ENCODE measurements at places on chromosomes 4 and X. TPM values are rescaled to one million over a fixed set of nuclear protein-coding genes. Genes with fewer than 3 reads are reported as not detected.

ARHGAP6 gene
- 0.55 TPM for total RNA-seq

TMPRSS11F gene
- not detected for total RNA-seq

- no peak overlapping the region for H3K4me3 ChIP-seq
- no peak overlapping the region for H3K27ac ChIP-seq
- H3K4me1 ChIP-seq: peaks cover 8% of the 10 kb centered on the region
- DNase-seq: no peak
- no peaks in the 10 kb centered on the region for H3K27me3 ChIP-seq
These were observed 76.1 kb upstream of the LIMCH1 start for GRCh38 chr4:41461780-41462307.

GRCh38 chr4:84384801-84385200, 114.3 kb downstream of the NKX6-1 start:
- H3K27ac ChIP-seq: no peak overlapping the region
- peaks cover 53% of the 10 kb centered on the region for H3K27me3 ChIP-seq
- H3K36me3 ChIP-seq: no peaks in the 10 kb centered on the region

- no peak for DNase-seq
- H3K36me3 ChIP-seq: no peaks in the 10 kb centered on the region
- no peaks in the 10 kb centered on the region for H3K4me1 ChIP-seq
- H3K27ac ChIP-seq: no peak overlapping the region
These were observed 609.9 kb upstream of the CPEB2 start for GRCh38 chr4:14392378-14392777.

DNA sequence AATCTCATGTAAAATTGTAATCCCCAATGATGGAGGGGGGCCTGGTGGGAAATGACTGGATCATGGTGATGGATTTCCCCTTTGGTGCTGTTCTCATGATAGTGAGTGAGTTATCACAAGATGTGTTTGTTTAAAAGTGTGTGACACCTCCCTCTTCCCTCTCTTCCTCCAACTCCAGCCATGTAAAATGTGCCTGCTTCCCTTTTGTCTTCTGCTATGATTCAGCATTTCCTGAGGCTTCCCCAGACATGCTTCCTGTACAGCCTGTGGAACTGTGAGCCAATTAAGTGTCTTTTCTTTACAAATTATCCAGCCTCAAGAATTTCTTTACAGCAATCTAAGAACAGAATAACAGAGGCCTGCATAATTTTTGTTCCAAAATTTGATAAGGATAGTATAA, 85.2 kb downstream of the ANAPC10 start:
- no peak for DNase-seq
- no peak overlapping the region for H3K27ac ChIP-seq
- no peak overlapping the region for H3K4me3 ChIP-seq
- H3K36me3 ChIP-seq: peaks cover 13% of the 10 kb centered on the region

DNA sequence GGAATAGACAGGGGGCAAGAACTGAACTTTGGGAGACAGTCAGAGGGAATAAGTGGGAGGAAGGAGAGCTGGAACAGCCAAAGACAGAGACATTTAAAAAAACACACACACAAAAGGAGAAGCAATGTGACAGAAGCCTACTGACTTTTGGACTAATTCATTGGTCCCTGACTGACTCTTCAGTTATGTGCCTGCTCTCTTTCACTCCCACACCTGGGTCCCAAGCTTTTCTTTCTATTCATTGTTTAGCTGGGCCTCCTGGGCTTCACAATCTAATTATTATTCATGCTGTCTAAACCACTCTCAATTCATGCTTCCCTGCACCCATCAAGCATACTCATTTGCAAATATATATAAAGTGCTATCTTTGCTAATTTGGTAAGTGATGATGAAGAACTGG, 139.2 kb upstream of the IRS4 start:
- H3K4me1 ChIP-seq: peaks cover 16% of the 10 kb centered on the region
- H3K27me3 ChIP-seq: no peaks in the 10 kb centered on the region
- peaks cover 24% of the 10 kb centered on the region for H3K36me3 ChIP-seq
- no peak for DNase-seq
- no peak overlapping the region for H3K4me3 ChIP-seq

GRCh38 chr4:73245955-73246354, 12.6 kb downstream of the ANKRD17 start:
- peaks cover 39% of the 10 kb centered on the region for H3K4me1 ChIP-seq
- H3K4me3 ChIP-seq: no peak overlapping the region
- DNase-seq: no peak
- H3K36me3 ChIP-seq: peaks cover 3% of the 10 kb centered on the region
- H3K27ac ChIP-seq: peak overlapping the region; percentile 70

DNA sequence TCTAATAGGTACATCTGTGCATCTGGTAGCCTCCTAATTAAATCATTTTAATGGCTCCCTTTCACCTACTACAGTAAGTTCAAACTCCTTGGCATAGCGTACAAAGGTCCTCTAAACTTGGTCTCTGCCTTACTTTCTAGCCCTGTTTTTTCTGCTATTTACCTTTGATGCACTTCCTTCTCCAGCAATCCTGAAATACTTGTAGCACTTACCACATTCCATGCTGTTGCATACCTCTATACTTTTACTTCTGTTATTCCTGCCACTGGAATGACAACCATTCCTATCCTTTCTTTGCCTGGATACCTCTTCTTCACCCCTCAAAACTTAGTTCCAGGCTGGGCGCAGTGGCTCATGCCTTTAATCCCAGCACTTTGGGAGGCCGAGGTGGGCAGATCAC, 56.6 kb upstream of the LHFPL1 start:
- H3K27ac ChIP-seq: no peak overlapping the region
- H3K36me3 ChIP-seq: no peaks in the 10 kb centered on the region
- peaks cover 55% of the 10 kb centered on the region for H3K4me1 ChIP-seq
- peaks cover 39% of the 10 kb centered on the region for H3K27me3 ChIP-seq

DNA sequence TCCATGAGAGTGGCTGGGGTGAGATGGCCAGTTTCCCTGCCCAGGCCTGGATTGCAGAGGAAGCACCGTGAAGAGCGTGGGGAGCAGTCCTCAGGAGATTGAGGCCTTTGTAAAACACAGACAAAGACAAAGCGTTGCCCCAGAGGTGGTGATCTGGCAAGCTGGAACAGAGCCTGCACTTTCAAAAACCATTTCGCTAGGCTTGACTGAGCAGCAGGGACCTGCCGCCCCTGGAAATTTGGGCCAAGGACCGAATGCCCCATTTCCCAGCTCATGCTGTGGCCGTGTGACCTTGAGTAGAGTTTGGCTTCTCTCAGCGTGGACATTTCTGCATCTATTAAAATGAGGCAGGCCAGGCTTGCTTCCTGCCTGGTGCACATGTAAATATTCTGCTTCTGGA, 381.4 kb downstream of the BCOR start:
- no peak overlapping the region for H3K4me3 ChIP-seq
- H3K27me3 ChIP-seq: no peaks in the 10 kb centered on the region
- no peaks in the 10 kb centered on the region for H3K36me3 ChIP-seq
- DNase-seq: no peak
- peaks cover 7% of the 10 kb centered on the region for H3K4me1 ChIP-seq

- no peaks in the 10 kb centered on the region for H3K27me3 ChIP-seq
- H3K4me3 ChIP-seq: no peak overlapping the region
- no peaks in the 10 kb centered on the region for H3K36me3 ChIP-seq
- H3K27ac ChIP-seq: peak overlapping the region; percentile 57
- peaks cover 3% of the 10 kb centered on the region for H3K4me1 ChIP-seq
- DNase-seq: no peak
These were observed 13.8 kb downstream of the SH3BP2 start for GRCh38 chr4:2806390-2807355.

- DNase-seq: no peak
- no peak overlapping the region for H3K27ac ChIP-seq
- peaks cover 8% of the 10 kb centered on the region for H3K4me1 ChIP-seq
These were observed 37.5 kb downstream of the ARHGAP10 start for GRCh38 chr4:147769386-147769785.

DNA sequence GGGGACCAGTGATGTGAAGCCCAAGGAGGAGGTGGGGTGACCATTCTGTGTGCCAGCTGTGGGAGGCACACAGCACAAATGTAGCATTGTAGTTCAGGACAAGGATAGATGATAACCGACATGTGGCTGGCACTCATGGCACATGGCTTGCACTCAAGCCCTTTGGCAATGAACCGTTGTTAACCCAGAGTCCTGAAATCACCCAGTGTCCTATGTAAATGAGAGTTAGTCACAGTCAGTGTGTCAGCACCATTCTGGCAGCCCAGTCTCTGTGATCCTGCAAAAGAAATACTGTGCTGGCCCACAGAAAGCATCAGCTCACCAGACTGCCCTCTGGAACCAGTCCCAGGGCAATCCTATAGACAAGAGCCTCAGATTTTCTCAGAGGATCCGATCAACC, 339.3 kb downstream of the MID1IP1 start:
- DNase-seq: no peak
- H3K36me3 ChIP-seq: 0 out of 2 replicates have a peak, but pooled peaks cover 2% of the 10 kb centered on the region
- 0 out of 2 replicates have a peak, but pooled peaks cover 3% of the 10 kb centered on the region for H3K27me3 ChIP-seq
- no peak overlapping the region for H3K4me3 ChIP-seq
- H3K27ac ChIP-seq: no peak overlapping the region
- no peaks in the 10 kb centered on the region for H3K4me1 ChIP-seq

DNA sequence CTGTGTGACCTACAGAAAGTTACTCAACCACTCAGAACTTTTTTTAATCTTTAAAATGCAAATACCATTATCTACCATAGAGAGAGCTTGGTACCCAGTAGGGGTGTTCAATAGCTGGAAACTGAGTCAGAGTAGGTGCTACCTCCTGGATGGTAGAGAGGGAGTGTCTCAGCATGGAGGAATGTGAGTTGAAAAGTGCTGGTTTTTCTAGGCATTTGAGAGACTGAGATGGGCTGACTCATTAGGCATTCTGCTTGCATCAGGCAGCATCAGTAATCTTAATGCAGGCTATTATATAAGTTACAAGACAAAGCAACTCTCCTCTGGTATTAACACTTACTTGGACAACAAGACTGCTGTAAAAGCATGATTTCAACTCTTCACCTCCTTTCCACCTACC, 70.9 kb upstream of the ARHGEF9 start:
- H3K4me1 ChIP-seq: peaks cover 8% of the 10 kb centered on the region
- H3K4me3 ChIP-seq: no peak overlapping the region
- no peaks in the 10 kb centered on the region for H3K27me3 ChIP-seq
- H3K27ac ChIP-seq: no peak overlapping the region
- H3K36me3 ChIP-seq: no peaks in the 10 kb centered on the region

DNA sequence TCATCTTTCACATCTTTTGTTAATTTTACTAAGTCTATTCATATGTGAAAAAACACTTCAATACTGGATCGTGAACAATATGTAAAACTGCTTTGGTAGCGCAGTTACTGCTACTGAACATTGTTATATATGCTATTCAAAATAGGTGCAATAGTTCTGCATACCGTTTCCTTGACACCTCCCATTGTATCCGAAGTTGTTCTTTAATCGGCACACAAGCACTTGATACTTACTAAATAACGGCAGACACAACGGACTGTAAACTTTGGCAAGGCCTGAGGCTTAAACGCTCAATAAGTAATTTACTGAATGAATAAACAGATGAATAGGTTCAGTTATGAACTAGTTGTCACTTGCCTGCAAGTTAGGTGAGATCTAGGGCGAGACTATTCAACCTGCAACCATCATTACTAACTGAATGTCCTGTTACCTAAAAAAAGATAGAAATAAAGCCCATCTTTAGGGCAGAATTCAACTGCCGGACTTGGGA, 620 bp downstream of the ANAPC10 start:
- H3K4me1 ChIP-seq: peaks cover 15% of the 10 kb centered on the region
- H3K4me3 ChIP-seq: peak overlapping the region; percentile 96
- peaks cover 27% of the 10 kb centered on the region for H3K36me3 ChIP-seq
- no peaks in the 10 kb centered on the region for H3K27me3 ChIP-seq

DNA sequence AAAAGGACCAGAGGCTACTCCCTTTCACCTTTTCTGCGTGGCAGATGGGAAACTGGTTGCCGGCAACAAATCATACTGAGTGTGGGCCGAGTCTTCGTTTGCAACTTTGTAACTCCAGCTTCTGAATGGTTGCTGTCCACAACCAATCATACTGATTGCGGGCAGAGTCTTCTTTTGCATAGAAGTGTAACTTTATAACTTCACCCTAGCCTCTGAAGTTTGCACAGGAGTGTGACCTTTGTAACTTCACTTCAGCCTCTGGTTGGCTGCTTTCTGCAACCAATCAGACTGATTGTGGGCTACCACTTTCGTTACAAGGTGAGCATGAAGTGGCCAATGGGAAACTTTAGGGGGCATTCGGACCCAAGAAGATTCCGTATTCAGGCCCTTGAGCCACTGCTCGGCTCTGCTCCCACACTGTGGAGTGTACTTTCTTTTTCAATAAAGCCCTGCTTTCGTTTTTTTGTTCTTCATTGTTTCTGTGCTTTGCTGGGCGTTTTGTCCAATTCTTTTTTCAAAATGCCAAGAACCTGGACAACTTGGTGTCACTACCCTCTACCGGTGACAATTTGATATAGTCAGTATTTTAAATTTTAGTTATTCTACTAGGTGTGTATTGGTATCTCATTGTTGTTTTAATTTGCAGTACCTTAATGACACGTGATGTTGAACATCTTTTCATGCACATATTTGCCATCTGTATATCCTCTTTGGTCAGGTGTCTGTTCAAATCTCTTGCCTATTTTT, 9.0 kb upstream of the PAGE5 start:
- no peak overlapping the region for H3K27ac ChIP-seq
- no peak for DNase-seq
- no peaks in the 10 kb centered on the region for H3K4me1 ChIP-seq
- H3K36me3 ChIP-seq: peaks cover 4% of the 10 kb centered on the region

- no peak overlapping the region for H3K27ac ChIP-seq
- H3K36me3 ChIP-seq: no peaks in the 10 kb centered on the region
- DNase-seq: no peak
- no peaks in the 10 kb centered on the region for H3K4me1 ChIP-seq
- peaks cover 63% of the 10 kb centered on the region for H3K27me3 ChIP-seq
These were observed 64.9 kb upstream of the SCOC start for GRCh38 chr4:140308366-140309123.

DNA sequence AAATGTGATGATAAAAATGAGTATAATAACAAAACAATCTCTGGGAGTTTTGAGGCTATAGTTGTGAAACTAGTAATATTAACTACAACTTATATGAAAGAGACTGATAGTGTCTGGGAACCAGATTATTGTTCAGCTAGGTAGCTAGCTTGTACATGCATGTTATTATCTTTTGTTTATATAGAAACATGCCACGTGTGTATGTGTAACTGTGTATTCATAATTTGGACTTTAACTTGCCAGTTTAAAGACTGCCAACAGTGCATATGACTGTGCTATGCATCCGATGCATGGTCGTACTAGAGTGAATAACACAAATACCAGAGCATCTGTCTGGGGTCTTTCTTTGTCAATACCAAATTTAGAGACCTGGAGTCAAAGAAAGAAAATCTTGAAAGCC, 92.2 kb downstream of the ADGRL3 start:
- no peaks in the 10 kb centered on the region for H3K36me3 ChIP-seq
- H3K27me3 ChIP-seq: no peaks in the 10 kb centered on the region
- peaks cover 34% of the 10 kb centered on the region for H3K4me1 ChIP-seq
- DNase-seq: no peak
- H3K4me3 ChIP-seq: no peak overlapping the region

Data from WTC11 (cell line).